ENCODE measurements at places on chromosomes 12 and 14.

GRCh38 chr12:26789731-26790644 is 43.0 kb downstream of the ITPR2 start:
- peak; percentile 70 for DNase-seq

- DNase-seq = no peak
Observed at GRCh38 chr14:55789406-55789805, 209.4 kb downstream of the KTN1 start.

GRCh38 chr12:65122703-65123102 is 1.6 kb upstream of the WIF1 start:
- DNase-seq = no peak

- peak; percentile 44 for DNase-seq
Observed at GRCh38 chr12:105967038-105967776, 171.5 kb downstream of the NUAK1 start.

DNA sequence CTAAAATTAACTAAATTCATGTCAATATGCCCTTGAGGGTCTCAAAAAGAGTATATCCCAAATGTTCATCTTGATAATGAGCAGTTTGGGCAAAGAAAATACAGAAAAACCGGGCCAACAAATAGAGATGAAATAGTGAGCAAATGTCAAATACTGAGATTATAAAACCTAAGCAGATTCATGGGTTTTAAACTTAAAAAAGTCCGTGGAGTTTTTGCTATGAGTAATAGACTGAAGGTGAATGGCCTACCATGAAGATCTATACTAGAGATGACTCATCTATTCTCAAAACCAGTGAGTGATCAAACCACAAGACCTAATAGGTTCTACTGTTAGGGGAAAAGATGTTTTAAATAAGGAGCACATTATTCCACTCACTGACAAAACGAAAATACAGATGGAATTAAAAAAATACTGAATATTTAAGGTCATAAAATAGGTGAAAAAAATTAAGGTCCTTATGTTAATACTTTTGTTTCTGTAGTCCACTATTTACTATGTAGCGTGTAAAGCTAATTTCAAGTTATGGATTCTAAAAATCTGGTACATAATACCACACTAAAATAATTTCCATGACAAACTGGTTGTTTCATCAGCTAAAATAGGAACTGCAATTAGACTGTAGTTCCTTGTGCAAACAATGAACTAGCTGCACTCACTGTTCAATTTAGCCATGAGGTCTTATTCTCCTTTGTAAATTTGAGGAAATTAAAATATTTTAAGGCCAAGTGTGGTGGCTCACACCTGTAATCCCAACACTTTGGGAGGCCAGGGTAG is 5.0 kb downstream of the HNRNPC start:
- peak; percentile 91 for DNase-seq

- no peak for DNase-seq
Observed at GRCh38 chr14:85463512-85463911, 66.4 kb upstream of the FLRT2 start.

DNA sequence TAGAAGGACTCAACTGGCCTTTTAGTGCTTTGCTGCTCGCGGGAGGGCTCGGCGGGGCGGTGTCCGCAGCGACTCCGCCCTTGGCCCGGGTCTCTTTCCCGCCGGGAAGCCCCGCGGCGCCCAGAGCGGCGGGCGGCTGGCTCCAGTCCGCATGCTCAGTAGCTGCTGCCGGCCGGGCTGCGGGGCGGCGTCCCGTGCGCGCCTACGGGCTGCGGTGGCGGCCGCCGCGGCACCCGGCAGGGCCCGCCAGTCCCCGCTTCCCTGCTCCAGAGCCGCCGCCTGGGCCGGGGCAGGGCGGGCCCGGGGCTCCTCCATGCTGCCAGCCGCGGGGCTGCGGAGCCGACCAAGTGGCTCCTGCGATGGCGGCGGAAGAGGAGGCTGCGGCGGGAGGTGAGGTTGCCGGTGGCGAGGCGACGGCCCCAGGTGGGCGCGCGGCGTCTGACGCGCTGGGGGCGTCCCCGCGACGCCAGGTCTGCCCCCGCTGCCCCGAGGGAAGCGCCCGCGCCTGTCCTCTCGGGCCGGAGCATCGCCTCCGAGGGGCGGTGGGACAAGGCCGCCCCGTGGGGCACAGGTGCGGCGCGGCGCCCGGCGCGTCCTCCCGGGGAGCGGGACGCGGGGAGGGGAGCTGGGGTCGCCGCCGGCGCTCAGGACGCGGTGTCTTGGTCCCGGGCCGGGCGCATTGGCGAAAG is at the start of gene BMAL2:
Gene BMAL2 (plus strand): TSS at position 123 of the 689 bp plus-strand sequence. CDS start 237 bp downstream, at position 360.
- DNase-seq = peak; percentile 60

DNA sequence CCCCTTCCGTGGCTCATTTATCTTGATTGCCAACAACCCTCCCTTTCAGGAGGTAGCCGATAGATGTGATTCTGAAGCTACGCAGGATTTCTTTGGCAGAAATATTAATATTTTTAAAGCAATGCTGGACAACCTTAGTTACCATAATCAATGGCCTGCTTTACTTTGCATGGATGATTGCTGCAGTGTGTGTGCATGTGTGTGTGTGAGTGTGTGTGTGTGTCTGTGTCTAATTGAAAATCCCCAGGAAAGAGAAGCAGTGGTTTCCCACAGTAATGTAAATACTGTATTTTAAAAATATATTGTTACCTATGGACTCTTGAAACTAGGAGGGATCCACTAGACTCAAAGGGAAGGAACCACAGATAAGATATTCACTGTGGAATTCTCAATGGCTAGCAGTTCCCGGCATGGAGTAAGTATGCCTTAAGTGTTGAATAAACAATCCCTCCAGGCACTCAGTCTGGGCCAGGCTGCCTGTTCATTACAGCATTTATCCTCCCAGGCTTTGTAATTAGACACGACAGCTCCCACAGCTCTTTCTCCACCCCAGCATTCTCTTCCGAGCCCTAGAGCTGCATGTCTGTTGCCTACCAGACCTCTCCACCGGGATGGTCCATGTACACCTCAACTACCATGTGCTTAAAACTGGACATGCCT is 22.5 kb upstream of the C14orf132 start:
- DNase-seq = no peak

- DNase-seq = peak; percentile 34
Observed at GRCh38 chr12:106954462-106955376, 988 bp upstream of the TMEM263 start.

DNA sequence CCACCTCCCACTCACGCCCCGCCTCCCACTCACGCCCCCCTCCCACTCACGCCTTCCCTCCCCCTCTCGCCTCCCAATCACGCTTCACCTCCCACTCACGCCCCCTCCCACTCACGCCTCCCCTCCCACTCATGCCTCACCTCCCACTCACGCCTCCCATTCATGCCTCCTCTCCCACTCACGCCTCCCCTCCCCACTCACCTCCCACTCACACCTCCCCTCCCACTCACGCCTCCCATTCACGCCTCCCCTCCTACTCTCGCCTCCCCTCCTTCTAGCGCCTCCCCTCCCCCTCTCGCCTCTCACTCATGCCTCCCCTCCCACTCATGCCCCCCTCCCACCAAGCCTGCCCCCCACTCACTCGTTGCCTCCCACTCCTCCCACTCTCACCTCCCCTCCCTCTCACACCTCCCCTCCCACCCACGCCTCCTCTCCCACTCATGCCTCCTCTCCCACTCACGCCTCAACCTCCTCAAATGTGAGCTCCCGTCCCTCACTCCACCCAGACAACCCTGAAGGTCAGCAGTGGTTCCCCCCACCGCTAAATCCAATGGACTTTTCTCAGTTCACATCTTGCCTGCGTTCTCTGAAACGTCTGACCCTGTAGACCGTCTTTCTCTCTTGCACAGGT is 39.8 kb downstream of the TMEM63C start:
- no peak for DNase-seq

DNA sequence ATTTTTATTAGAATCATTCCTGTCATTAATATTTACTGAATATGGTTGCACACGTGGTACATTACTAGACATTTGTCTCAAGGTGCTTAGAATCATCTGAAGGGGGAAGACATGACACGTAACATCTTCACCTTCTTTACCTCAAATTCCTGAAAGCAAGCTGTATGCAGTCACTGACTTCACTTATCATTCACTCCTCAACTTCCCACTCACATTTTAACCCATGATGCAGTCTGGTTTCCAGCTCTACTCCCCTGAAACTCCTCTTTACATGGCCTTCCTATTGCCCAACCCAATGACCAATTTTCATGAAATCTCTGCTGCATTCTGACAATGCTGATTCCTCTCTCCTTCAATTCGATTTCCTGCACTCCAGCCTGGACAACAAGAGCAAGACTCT is 5.8 kb upstream of the PSMC6 start:
- no peak for DNase-seq

DNA sequence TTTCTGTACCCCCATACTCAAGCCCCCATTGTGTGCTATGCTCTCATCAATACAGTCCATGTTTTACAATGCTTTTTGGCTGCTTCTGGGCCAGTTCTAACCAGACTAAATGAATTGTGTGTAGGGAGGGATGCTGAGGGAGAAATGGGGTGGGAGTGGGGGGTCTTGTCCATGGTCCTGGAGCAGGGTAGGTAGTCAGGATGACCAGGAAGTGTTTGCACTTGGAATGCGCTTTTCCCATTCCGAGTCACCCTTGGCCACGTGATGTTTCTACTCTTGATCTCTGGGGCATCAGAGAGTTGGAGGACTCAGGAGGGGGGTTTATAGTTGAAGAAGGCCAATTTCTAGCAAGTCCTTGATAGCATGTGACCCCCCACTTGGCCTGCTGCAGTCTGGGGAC is 1.2 kb upstream of the SMIM41 start:
- no peak for DNase-seq

GRCh38 chr14:94029265-94029664 is 3.1 kb downstream of the OTUB2 start:
- no peak for DNase-seq

- no peak for DNase-seq
Observed at GRCh38 chr14:21096978-21097635, 1.3 kb downstream of the ZNF219 start.

- no peak for DNase-seq
Observed at GRCh38 chr12:19065223-19065622, 64.3 kb upstream of the PLEKHA5 start.

GRCh38 chr14:26605602-26606001 is 7.8 kb upstream of the NOVA1 start:
- DNase-seq = no peak

- no peak for DNase-seq
Observed at GRCh38 chr14:23828001-23828400, 125.6 kb upstream of the DHRS4 start.

DNA sequence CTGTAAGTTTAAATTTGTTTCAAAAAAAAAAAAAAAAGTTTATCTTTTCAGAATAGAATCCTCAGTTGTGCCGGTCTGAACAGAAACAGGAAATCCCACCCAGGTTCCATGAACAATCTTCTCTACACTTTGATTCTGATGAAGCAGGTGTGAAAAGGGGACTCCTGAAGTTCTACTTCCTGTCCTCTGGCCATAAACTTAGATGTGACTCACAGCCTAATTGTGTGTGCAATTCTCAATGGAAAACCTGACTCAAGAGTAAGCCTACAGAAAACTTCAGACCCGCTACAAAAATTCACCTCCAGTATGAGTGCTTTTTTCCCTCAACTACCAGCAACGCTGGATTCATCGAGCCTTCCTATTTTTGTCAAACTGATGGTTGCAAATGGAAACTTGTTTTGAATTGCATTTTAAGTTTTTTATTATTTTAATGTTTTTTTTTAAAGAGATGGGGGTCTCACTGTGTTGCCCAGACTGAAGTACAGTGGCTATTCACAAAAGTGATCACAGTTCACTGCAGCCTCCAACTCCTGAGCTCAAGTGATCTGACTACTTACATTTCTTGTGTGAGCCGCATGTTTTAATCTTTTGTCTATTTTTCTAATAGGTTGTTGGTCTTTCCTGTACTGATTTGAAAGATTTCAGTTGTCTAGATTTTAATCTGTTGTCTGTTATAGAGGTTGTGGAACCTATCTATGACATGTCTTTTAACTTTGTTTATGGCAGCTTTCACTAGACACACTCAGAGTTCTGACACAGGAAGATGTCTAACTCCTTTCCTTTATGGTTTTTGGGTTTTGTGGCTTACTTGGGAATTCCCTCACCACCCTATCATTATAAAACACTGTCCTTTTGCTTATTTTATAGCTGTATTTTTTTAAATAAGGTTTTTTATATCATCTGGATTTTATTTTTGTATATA is 37.6 kb downstream of the ATG14 start:
- DNase-seq = peak; percentile 77

DNA sequence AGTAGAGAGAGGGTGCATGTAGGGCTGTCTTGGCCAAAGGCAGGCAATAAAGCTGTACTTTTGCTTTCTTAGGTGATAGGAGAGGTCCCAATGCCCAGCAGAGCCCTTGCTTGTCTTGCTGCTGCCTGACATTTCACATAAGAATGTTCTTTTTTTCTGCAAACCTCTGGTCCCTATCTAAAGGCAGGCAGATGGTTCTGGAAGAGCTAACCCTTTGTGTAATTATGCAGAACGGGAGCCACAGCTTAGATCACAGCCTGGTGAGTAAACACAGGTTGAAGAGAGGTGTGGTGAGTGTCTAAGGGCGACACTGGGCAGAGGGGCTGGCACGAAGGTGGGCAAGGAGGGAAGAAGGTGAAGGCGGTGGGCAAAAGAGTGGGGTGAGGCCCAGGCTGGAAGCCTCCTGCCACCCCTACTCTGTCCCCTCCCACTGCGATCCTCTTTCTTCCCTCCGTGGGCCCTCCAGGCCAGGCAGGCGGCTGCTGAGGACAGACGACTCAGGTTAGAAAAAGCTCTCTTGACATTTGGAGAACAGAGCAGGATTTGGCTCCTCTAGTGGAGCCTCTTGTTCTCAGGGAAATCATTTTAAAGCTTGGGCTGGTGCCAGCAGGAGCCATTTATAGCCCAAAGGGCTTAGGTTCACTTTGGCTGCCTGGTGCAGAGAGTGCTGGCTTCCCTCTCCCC is 42.8 kb downstream of the PRMT8 start:
- DNase-seq = no peak

GRCh38 chr12:49907352-49907751 is 3.7 kb upstream of the FAIM2 start:
- DNase-seq = no peak

- peak; percentile 2 for DNase-seq
Observed at GRCh38 chr12:82357845-82358199, 365 bp downstream of the CCDC59 start.

- DNase-seq = no peak
Observed at GRCh38 chr14:53038629-53039028, 87.8 kb upstream of the FERMT2 start.

- DNase-seq = no peak
Observed at GRCh38 chr12:106249411-106250135, 1.8 kb upstream of the CKAP4 start.

GRCh38 chr12:82555699-82556098 is 131.0 kb upstream of the TMTC2 start:
- no peak for DNase-seq

DNA sequence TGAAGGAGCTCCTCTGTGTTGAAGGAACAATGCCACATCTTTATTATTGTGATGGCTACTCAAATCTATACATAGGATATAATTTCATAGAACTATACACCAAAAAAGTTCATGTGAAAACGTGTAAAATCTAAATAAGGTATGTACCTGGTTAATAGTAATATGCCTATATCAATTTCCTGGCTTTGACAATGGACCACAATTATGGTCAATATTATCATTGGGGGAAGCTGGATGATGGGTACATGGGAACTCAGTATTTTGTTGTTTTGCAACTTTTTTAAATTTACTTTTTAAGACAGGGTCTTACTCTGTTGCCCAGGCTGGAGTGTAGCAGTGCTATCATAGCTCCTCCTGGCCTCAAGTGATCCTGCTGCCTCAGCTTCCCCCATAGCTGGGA is 270.7 kb downstream of the TMEM132C start:
- DNase-seq = no peak
